ENCODE measurements at places on chromosomes 2 and 18.
A peak's percentile ranks its signal among the peaks of the same experiment; 100 is the strongest.

- no peak for DNase-seq
Observed at GRCh38 chr2:210919128-210919527, 362.7 kb downstream of the CPS1 start.

GRCh38 chr2:143611336-143611735, 482.1 kb downstream of the ARHGAP15 start:
- no peak for DNase-seq

DNA sequence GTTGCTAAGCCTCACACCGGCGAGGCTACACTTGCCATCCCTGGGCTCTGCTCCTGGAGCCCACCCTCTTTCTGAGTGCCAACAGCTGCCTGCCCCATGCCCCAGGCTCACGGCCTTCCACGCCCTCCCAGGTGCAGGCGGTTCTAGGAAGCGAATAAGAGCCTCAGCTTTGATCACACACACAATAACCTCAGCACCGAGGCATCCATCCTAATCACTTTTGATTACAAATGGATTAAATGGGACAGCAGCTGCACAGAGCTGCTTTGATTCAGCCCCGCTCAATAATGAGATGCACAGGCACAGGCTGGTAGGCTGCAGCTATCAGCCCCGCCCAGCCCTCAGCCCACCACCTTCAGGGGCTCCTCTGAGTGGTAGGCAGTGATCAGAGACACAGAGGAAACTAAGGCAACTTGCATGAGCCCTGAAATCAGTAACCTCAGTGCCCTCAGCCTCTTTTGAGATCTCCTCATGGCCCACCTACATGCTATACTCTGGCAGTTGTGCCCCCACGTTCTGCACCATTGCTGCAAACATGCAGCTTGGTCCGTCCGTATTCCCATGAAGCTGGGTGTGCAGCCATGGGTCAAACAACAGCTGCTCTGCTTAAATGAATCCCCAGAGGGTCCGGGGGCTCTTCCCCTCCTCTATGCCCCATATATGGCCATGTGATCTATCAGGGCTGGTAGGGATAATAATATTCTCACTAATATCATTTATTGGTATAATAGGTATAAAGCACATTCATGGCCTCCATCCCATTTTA, 171.4 kb downstream of the SETBP1 start:
- no peak for DNase-seq

DNA sequence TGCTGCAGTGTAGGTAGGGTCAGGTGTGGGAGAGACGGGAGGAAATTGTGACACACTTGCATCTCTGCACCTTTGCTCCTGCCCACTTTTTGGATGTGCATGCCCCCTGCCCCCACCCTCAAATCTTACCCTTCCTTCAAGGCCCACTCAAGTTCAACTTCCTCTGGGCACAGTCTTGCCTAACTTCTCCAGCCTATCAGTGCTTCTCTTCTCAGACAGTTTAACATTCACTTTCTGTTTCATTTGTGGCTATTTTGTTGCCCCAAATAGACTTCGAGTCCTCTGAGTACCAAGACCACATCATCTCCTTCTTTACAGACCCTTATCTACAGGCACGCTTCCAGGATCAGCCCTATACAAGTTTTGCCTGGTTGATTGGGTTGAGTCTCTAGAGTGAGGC, 2.7 kb downstream of the ST8SIA5 start:
- DNase-seq = no peak

GRCh38 chr18:4438938-4439337, 16.2 kb downstream of the DLGAP1 start:
- no peak for DNase-seq

DNA sequence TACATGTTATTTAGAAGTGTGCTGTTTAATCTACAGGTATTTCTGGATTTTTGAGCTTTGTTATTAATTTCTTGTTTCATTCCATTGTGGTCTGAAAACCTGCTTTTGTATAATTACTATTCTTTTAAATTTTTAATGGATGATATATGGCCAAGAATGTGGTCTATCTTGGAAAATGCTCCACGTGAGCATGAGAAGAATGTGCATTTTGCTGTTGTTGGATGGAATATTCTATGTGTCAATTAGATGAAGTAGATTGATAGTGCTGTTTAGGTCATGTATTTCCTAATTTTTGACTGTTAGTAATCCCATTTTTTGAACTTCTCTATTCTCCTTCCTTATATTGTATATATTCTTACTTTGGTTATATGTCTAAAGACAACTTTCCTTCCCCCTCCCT, 19.9 kb upstream of the TTN start:
- no peak for DNase-seq

DNA sequence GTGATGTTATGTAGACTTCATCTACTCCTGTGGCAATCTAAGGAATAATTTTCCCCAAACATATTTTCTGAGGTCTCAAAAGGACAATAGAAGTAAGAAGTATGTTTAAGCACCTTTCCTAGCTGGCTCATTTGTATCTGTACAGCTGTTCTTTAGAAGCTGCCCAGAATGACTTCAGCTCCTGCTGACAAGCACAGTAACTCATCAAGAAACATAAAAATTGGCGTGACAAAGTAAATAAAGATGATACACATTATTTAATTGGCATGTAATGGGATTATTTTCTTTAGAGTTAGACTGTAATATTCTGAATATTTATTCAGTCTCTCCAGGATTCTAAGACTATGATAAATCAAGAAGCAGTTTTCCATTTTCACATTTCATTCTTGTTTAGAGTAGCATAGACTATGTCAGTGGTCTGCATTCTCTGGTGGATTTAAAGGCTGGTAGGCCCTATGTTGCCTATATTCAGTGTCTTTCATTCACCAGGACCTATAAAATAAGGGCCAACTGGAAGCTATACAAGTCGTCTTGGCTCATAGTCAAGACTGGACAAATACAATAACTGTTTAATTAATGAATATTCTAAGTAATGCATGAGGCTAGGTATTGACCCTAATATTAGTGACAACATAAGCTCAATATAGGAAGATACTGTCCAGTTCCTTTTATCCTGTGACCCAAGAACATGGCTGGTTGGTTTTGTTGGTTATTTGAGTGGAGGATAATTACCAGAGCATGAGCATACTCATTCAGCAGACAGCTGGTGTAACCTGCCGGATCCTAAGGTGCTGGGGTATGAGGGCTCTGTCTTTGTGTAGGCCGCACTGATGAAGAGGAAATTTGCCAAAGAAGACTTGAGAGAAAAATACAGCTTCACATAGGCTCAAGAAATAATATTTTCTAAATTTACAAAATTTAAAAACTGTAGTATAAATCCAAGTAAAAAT, 107.0 kb downstream of the PDE1A start:
- DNase-seq = no peak

- DNase-seq = no peak
Observed at GRCh38 chr2:23354554-23354953, 30.4 kb upstream of the KLHL29 start.

DNA sequence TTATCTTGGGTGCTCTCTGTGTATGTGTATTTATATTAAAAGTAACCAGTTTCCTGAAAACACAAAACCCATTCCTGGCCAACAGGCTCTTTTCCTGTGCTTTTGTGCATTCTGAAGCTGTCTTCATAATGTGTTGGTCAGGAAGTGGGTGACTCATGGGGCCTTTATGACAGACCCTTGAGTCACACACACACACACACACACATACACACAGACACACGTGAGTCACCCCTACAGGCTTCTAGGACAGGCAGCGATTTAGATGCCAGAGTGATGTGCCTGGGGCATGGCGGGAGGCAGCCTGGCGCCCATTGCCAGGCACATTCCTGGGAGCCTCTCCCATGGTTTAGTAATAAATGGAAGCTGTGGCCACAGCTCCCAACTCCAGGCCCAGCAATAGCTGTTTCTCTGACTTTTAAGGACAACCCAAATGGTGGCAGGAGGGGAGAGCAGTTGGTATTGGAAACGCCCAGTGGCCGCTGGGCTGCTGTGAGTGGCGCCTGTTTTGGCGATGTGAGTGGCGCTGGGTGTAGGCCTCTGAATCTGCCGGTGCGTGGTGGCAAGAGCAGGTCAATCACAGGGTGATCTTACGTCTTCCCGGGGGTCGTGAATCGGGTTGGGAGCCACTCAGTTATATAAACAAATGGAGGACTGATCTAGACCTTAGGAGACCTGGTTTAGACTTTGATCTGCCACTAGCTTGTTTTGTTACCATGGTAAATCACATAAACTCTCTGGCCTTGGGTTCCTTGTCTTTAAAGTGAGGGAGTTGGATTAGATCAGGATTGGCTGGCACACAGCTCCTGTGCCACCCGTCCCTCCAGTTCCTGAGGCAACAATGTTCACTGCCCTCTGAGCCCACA, 150.7 kb upstream of the DLX2 start:
- DNase-seq = no peak

DNA sequence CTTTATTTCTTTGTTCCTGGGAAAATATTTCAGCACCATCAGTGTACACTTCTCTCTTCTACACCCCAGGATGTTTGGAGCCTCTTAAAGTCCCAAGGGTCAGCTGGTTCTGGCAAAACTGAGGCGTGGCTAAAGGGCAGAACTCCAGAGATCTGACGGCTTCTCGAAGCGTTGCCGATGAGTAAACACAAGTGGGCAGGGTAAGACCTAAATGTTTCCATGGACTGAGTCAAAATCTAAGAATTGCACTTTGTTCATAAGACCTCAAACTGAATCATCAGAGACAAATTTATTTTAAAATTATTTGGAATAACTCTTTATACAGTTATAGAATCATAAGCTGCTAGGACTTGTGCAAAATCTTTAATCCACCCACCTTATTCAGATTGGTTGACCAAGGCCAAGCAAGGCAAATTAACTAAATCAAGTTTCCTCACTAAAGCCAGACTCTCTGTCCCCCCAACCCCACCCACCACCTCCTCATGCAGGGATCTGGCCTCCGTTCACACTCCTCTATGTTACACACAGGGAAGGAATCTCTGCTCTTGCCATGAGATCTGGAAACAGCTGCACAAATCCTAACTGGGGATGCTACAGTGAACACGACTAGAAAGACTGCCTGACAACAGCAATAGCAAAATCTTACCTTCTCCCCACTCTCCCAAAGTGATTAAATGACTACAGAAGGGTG, 342.6 kb upstream of the KLHL29 start:
- DNase-seq = no peak

DNA sequence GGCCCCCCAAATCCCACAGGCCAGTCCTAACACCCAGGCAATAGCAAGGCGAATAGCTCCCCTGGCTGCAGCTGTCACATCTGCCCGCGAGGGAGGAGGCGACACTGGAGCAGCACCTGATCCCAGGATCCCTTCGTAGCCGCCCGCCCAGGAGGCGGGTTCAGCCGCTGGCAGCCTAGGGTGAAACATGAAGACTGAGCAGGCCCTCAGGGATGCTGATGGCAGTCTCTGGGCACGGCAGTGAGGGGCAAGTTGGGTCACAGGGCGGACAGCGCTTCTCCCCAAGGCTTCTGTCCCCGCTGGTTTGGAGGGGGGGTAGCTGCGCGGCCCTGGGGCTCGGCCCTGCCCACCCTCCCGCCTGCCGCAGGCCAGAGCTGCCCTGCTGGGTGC, 1.9 kb downstream of the DNMT3A start:
- DNase-seq = no peak

- DNase-seq = no peak
Observed at GRCh38 chr18:27540111-27540510, 355.0 kb upstream of the CHST9 start.

DNA sequence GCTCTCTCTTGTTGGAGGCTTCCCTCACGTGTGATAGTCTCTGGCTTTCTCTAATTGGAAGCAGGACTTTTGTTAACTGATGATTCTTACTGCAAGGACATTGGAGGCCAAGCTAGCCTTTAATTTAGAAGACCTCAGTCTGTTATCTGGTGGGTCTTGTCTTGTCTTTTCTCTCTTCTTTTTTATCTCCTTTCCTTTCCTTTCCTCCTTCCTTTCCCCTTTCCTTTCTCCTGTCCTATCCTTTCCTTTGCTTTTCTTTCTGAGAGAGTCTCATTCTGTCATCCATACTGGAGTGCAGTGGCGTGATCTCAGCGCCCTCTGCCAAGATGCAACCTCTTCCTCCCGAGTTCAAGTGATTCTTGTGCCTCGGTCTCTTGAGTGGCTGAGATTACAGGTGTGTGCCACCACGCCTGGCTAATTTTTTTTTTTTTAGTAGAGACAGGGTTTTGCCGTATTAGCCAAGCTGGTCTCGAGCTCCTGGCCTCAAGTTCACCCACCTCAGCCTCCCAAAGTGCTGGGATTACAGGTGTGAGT, 18.1 kb downstream of the CCNYL1 start:
- DNase-seq = no peak

- no peak for DNase-seq
Observed at GRCh38 chr18:69882965-69883668, 64.6 kb downstream of the CD226 start.

GRCh38 chr2:173843526-173843925, 121.6 kb downstream of the SP3 start:
- no peak for DNase-seq

DNA sequence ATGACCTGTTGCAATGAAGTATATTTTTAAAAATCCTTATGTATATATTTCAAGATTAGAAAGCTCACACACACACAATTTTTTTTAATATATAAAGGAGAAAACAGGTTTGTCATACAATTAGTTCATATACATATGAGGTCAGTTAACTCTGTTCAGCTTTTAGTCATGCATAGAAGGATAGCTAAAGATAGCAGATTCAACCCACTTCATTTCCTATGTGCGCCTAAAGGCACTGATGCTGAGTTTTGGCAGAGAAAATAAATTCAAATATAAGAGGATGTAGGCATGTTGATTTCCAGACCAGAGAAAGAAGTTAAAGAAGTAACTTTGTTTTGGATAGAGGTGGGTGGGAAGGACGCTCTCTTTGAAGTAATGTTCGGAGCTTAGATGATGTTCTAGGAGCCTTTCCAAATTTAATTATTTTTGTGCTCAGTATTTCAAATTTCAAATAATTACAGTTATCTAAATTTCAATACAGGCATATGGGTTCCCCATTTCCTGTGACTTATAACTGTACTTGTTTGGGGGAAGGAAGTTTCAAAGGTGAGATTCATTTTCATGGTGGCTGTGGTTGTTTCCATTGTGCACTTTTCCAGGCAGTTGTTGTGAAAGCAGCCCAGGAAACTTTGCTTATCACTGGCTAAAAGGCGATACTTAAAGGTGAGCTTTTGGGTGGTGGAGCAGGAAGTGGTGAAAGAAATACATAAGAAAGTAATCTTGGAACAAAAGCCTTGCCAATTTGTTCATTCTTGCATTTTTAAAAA, 523.4 kb upstream of the FANCL start:
- no peak for DNase-seq

GRCh38 chr2:207330912-207331311, 165.2 kb upstream of the KLF7 start:
- no peak for DNase-seq

- peak; percentile 26 for DNase-seq
Observed at GRCh38 chr18:41391616-41392595, 563.1 kb upstream of the PIK3C3 start.

GRCh38 chr2:166375736-166376487, at the start of gene SCN9A:
Gene SCN9A (minus strand): TSS chr2:166375944. CDS start chr2:166311756, 64,188 bp downstream.
- peak; percentile 38 for DNase-seq

- DNase-seq = no peak
Observed at GRCh38 chr18:2173486-2173885, 397.8 kb downstream of the METTL4 start.

Measured in globus pallidus (tissue), 1 donor.